ENCODE measurements at places on chromosomes 11 and 22. TPM values are rescaled to one million over a fixed set of nuclear protein-coding genes. Genes with fewer than 3 reads are reported as not detected.

Gene OPCML
- not detected for total RNA-seq

DNA sequence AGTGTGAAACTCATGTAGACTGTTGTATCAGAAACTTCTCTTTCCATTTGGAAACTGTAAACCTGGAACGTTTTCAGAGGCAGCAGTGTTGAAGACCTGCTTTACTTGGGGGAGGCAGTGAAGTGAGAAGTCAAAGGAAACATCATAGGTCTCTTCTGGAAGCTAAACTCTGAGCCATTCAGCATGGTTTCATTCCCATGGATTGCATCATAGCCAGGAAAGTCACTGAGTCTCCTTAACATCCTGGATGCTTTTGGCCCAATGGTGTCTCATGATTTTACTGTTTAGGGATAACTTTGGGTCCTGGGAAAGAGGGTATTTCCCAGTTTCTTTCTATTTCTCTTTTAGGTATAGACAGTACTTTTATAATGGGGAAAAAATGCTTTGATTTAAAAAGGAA, 153.2 kb upstream of the E2F8 start:
- no peak for ATAC-seq

DNA sequence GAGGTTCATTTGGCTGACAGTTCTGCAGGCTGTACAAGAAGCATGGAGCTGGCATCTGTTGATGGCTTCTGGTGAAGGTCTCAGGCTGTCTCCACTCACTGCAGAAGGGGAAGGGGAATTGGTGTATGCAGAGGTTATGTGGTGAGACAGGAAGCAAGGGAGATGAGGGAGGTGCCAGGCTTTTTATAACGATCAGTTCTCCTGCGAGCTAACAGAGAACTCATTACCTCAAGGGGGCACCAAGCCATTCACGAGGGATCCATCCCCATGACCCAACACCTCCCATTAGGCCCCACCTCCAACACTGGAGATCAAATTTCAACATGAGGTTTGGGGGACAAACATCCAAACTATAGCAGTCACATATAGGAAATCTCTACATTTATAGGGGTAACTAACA, 38.7 kb upstream of the E2F8 start:
- ATAC-seq = no peak

DNA sequence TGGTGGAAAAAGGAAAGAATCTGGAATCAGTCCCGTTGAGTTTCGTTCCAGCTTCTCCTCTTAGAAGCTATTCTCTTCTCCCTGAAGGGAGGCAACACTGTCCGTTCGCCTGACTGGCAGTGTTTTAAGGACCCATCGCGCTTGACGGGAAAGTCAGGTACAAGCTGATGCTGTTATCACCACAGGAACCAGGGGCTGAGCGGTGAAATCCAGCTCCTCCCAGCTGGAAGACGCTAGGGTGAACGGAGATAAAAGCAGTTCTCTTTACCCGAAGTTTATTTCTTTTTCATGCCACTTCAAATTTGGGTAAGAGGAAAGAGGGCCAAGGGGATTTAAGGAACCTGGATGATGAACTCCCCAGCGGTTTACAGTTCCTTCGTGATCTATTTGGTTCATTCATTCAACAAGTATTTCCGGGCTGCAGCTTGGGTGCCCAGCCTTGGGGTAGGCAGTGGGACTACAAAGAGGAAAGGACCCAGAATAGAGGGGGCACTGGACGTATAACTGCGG, 551 bp upstream of the DEUP1 start:
- no peak for ATAC-seq

DNA sequence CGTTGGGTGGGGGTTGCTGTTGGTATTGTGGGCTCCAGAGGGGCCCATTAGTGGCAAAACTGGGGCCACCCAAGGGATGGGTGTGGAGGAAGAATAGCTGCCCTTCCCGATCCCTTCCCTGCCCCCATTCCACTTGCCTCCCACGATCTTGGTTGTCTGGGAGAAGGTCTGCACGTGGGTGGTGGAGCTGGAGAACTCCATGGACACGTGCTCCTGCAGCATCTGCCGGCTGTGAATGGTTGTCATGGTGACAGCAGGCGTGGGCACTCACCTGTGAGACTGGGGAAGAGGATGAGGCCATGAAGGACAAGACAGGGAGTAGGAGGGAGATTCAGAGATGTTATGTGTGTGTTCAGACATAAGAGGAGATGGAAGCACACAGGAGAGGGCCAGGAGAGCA, 2.0 kb downstream of the IGSF22 start:
- no peak for ATAC-seq

- ATAC-seq = no peak
Observed at GRCh38 chr22:25923914-25924313, 181.9 kb downstream of the MYO18B start.

DNA sequence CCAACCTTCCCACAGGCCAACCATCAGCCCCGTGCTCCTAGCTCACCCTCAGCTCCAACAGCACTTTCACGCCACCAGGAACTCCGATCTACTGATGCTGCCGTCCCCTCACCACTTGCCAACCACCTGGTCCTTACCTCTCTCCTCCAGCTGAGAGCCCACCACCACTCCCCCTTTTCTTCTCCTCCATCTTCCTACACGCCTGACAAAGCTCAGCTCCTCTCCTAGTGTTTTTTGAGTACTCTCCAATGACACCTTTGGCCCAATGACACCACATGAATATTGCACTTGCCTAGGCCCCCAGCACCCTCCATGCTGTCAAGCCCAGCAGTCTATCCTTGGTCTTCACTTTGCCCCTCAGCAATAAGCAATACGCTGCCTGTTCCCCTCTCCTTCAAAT, 30.7 kb downstream of the HIRA start:
- ATAC-seq = no peak

DNA sequence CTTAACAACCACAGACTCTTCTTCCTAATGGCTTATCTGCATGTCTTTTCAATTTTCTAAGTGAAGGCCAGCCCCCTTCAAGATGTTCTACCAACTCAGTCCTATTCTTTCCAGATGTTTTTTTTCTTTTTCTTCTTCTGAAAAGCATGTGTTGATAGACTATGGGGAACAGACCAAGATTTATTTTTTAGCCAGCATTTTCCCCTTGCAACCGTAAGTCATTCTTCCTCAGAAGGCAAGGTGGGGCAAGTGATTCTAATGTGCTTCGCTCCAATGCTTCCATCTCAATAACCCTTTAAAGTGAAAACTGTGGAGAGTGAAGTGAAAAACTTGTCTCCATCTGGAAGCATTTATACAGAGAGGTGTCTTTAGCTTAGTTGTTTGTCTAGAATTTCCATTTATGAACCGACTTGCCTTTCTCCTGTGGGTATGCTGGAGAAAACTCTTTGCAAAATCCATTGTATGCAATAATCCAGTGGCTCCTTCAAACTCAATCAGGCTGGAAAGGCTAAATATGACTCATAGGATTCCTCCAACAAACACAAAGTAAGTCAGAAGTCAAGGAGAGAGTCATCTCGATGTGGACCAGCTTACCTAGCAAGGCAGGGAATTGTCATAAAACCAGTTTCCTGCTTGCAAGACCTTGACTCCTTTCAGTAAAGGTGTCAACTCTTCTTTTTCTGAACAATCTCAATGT, 83.7 kb downstream of the MAML2 start:
- ATAC-seq = peak; percentile 84

Gene P2RY6
- 1.0 TPM for total RNA-seq

DNA sequence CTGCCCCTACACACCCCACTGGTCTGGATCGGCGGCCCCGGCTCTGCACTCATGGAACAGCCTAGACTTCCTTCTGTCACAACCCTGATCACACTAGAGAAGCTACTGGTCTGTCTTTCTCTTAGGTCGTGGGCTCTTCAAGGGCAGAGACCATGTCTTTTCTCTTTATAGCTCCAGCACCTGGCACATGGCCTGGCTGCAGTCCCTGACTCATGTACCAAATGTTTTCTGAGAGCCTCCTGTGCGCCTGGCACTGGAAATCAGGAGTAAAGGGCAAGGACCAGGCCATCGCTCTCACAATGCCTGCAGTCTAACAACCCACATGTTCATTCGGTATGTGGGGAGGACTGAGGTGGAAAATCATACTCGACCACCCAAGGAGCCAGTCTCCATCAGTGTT, 7.5 kb downstream of the ASCC2 start:
- no peak for ATAC-seq

Gene SLC22A25
- total RNA-seq = not detected

Gene MGAT3
- 0.44 TPM for total RNA-seq

Gene CHID1
- 56.6 TPM for total RNA-seq

GRCh38 chr11:737366-737765, 9.9 kb upstream of the TALDO1 start:
- ATAC-seq = peak; percentile 5

DNA sequence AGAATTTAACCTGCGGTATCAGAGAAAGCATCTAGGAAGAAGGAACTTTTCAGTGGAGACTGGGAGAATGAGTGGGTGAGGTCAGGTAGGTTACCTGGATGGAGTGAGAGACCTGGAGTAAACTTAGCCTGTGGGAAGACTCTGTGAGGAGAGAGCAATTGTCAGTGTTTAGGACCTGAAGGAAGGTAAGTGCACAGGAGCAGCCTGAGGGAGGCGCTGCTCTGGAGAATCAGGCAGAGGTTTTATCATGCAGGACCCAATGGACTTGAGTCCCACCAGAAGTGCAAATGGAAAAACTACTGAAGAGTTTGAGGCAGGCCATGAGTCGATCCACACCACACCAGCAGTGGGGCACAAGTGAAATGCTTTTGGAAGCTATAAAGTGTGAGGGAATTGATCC, 10.6 kb upstream of the IFTAP start:
- no peak for ATAC-seq

DNA sequence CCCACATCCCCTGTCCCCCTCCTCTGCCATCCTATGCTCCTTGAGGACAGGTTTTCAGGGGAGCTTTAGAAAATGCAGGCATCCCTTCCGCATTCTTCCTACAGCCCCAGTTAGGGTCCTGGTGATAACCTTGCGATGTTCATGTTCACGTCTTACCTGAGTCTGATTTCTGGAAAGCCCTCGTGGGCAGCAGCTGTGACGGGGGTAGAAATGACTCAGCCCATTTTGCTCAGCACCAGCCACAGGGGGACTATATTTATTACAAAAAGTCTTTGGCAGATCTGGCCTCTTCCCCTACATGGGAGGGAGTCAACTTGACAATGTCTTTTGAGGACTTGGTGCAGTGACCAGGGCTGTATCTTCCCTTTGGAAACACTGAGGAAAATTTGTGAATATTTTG, 12.3 kb downstream of the PKNOX2 start:
- ATAC-seq = no peak

Gene DDTL
- total RNA-seq = 1.7 TPM

- no peak for ATAC-seq
Observed at GRCh38 chr11:31005202-31005601, 364.3 kb downstream of the DCDC1 start.

Gene OR51I1
- not detected for total RNA-seq

GRCh38 chr11:75029836-75030631, 41.3 kb downstream of the NEU3 start:
- no peak for ATAC-seq

- ATAC-seq = peak; percentile 74
Observed at GRCh38 chr11:125941619-125942611, 3.9 kb upstream of the VSIG10L2 start.

DNA sequence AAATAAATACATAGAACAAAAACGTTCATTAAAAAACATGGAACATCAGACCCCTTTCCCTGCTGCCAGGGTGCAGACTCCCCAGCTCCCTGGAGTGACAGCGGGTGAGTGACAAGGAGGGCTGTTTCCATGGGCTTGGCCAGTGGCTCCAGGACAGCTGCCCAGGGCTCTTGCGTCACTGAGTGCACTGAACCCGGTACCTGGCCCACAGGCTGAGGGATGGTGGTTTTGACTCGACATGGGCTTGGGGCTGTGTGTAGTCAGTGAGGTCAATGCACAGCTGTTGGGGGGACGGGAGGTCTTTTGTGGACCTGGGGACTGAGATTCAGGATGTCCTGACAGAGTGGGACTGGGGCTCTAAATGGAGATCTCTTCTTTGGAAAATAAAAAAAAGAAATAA, 142.1 kb upstream of the B3GAT1 start:
- no peak for ATAC-seq

- no peak for ATAC-seq
Observed at GRCh38 chr11:19691815-19692500, 20.7 kb upstream of the NAV2 start.

Gene DNAJB13
- not detected for total RNA-seq

DNA sequence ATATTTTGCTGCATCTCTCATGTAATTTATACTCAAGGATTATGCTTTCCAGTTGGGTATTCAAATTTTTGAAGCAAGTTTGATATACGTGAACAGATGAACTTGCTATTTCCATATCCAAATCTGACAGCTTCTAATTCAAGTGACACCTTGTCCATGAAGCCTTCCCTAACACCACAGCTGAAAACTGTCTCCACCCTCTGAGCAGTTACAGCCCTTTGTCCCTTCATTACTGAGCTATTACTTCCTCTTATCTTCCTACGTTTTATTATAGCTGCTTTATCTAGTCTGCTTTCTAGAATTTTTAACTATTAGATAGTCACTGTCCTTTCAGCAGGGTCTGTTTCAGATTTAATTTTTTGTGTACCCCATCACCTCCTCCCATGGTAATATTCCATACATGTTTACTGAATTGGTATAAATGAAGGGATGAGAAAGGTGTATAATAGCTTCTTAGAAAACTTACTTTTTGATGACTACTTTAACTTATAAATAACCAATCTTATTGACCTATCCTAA, 13.3 kb upstream of the PRSS23 start:
- no peak for ATAC-seq

DNA sequence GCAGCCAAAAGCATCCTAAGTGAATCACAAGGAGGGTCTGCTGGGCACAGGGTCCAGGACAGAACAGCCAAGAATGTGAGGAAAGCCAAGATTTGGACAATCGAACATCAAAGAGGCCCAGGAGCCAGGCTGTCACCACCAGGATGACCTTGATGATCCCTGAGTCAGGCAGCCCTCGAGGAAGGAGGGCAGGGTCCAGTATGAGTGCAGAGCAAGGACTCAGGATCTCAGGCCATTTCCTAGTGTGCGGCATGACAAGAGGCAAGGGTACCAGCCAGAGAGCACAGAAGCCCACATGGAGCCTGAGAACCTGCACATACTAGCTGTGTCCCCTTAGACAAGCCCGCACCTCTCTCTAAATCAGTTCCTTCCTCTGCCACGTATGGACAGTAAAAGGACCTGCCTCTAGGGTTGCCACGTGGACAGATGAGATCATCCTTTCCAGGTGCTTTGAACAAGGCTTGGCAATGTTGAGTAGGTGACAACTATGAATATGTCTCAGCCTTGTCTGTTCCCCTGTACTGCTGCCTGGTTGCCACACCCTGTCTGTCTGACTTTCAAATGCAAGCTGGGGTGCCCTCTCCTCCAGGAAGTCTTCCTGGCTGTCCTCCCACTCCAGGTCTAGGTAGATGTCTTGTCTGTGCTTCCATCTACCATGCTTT, 32.2 kb upstream of the ISX start:
- no peak for ATAC-seq

- ATAC-seq = no peak
Observed at GRCh38 chr11:132349811-132350733, 979.7 kb downstream of the NTM start.

GRCh38 chr11:100776212-100776896, 89.3 kb downstream of the ARHGAP42 start:
- peak; percentile 91 for ATAC-seq

DNA sequence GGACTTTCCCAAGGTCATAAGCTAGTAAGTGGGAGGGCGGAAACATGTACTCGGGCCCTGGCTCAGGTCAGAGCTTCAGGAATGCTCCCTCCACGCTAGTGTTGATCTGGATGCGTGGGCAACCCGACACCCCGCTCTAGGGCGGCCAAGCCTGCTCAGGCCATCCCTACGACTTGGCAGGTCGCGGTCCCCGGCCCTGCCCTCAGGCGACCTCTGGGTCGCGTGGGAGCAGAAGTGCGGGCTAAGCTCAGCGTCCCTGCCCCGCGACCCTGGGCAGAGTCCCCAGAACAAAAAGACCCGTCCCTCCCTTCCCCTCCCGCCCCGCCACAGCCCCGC, 781 bp upstream of the TEF start:
- peak; percentile 58 for ATAC-seq

- no peak for ATAC-seq
Observed at GRCh38 chr22:23784215-23784732, 2.5 kb upstream of the SMARCB1 start.

Data from esophagus mucosa (tissue), 1 donor.